KBM-7 (cell line): ENCODE measurements at places on chromosomes 13 and 19.

GRCh38 chr19:5993648-5994358 lies 15.9 kb upstream of the RANBP3 start:
- DNase-seq: no peak

- no peak for DNase-seq
Observed at GRCh38 chr19:31504221-31504620, 155.0 kb upstream of the TSHZ3 start.

- DNase-seq: no peak
Observed at GRCh38 chr13:30156270-30156669, 151.1 kb downstream of the KATNAL1 start.

DNA sequence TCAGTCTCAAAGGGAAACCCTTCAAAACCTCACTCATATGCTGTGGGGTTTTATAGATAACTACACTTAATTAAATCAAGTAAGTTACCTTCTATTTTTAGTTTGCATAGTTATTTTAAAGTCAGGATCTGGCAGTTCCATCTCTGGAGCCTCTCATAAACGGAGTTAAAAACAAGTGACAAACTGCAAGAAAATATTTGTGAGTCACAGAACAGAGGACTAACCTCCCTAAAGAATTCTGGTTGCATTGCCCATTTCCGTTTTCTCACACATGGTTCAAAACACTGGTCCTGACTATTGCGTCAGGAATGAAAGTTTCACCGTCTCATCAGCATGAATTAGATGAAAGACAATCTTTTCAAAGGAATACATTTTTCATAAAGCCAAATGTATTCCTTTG lies 10.6 kb downstream of the RXFP2 start:
- DNase-seq: no peak

GRCh38 chr19:54426291-54426931 lies 11.1 kb downstream of the TTYH1 start:
- DNase-seq: no peak

GRCh38 chr19:17841810-17842662 lies 5.7 kb downstream of the JAK3 start:
- no peak for DNase-seq

DNA sequence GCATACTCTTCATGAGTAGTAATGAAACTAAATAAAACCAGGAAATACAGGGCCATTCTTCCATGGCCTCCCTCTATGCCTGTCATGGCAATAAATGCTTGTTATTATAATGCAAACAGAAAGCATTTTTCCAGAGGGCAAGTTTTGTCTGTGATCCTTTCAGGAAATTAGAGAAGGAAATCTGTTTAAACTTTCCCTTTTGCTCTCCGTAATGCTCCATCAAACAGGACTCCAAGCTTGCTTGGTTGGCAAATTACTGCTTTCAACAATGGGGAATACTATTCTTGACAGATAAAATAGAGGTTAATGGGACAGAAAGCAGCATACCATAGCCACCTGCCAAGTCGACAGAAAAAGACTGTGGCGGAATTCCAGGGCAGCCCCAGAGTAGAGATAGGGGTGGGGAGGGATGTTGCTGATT lies 252.5 kb downstream of the LHFPL6 start:
- DNase-seq: no peak

DNA sequence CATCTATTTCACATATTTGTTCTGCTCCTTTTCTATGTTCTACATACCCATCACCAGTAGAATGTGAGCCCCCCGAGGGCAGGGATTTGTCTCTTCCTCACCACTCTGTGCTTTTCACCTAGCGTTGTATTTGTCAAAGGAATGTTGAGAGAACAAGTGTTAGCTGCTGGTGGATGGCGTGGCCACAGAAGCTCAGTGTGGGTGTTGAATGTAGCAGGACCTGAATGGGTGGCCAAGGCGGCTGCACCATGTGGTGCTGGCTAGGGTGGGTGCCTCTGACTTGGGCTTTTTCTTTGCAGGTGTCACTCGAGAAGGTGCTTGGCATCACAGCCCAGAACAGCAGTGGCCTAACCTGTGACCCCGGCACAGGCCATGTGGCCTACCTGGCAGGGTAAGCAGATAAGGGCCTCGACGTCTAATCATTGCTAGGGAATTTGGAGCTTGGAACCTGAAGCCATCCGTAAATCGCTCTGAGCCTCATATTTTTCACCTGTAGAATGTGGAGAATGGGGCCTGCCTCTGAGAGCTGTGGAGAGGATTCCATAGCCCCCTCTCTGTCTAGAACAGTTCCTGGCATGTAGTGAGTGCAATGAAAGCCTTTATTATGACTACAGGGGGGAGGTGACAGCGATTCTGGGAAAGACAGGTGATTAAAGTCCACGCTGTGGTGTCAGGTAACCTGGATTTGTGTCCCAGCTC lies 3.9 kb downstream of the WDR62 start:
- DNase-seq: no peak

- DNase-seq: peak; percentile 62
Observed at GRCh38 chr19:47699360-47699917, 13.8 kb upstream of the EHD2 start.

DNA sequence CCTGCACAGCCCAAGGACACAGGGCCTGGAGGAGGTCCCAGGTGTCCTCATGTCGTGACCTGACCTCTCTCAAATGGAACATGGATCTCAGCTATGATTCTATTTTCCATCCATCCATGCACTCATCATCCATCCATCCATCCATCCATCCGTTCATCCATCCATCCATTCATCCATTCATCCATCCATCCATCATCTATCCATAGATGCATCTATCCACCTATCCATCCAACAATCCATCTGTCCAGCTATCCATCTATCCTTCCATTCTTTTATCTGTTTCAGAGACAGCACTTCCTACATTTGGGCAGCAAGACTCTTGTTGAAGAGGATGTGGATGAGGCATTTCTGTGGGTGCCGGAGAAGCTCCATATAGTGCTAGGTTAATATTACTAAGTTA lies 86.7 kb downstream of the SCGB2B2 start:
- DNase-seq: no peak

GRCh38 chr13:63680704-63681103 lies 2265.1 kb upstream of the PCDH20 start:
- DNase-seq: no peak

- peak; percentile 64 for DNase-seq
Observed at GRCh38 chr19:13154911-13155471, 4.8 kb downstream of the IER2 start.

- no peak for DNase-seq
Observed at GRCh38 chr19:38290631-38291147, 13.4 kb upstream of the C19orf33 start.

- DNase-seq: no peak
Observed at GRCh38 chr13:59533561-59534555, 629.9 kb downstream of the DIAPH3 start.

DNA sequence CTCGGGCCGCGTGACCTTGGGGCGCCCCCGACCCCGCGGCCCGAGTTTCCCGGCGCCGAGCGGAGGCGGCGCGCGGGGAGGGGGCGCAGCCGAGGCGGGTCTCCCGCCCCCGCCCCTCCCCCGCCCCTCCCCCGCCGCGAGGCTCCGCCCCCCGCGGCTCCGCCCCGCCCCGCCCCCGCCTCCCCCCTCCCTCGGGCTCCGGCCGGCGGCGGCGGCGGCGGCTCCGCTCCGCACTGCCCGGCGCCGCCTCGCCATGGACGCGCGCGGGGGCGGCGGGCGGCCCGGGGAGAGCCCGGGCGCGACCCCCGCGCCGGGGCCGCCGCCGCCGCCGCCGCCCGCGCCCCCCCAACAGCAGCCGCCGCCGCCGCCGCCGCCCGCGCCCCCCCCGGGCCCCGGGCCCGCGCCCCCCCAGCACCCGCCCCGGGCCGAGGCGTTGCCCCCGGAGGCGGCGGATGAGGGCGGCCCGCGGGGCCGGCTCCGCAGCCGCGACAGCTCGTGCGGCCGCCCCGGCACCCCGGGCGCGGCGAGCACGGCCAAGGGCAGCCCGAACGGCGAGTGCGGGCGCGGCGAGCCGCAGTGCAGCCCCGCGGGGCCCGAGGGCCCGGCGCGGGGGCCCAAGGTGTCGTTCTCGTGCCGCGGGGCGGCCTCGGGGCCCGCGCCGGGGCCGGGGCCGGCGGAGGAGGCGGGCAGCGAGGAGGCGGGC lies at the start of gene HCN2:
HCN2 (plus strand) TSS at position 189 of the 703 bp plus-strand sequence; CDS start at position 254, 65 bp downstream.
- no peak for DNase-seq

GRCh38 chr13:46289260-46289955 lies 77.7 kb downstream of the LRRC63 start:
- DNase-seq: no peak

DNA sequence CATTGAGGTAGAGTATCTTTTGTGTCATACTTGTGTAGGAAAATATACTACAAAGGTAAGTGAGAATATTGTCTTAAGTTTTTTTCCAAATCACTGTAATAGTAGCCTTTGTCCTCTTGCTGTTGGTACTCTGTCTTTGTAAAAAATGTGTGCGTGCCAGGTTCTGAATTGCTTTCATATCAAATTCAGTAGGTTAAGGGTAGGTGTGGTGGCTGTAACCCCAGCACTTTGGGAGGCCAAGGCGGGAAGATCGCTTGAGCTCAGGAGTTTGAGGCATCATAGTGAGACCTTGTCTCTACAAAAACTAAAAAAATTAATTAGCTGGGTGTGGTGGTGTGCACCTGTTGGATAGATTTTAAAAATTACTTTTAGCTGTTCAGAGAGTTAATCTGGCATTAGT lies 46.6 kb downstream of the GARRE1 start:
- DNase-seq: no peak

GRCh38 chr13:99983499-99984401 lies 2.2 kb downstream of the ZIC2 start:
- DNase-seq: peak; percentile 51

DNA sequence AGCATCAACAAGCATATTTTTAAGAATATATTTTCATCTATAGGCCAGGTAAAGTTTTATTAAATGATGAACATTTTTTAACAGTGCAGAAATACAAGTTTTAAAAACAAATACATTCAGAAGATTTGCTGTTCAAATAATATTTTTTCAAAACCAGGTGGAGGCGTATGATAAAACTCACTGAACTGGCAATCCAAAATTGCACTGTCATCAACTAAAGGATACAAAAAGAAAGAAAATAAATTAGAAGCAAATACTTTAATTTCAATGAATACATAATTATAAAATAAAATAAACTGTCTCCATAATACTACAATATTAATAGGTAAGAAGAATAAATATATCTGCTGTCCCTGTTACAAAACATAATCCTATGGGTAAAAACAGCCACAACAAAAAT lies 21.2 kb downstream of the SPRYD7 start:
- no peak for DNase-seq

GRCh38 chr19:16585094-16585801 lies 13.0 kb upstream of the SLC35E1 start:
- no peak for DNase-seq

GRCh38 chr13:98171900-98172589 lies 5.0 kb downstream of the RNF113B start:
- no peak for DNase-seq

GRCh38 chr13:39095500-39095899 lies 57.2 kb downstream of the NHLRC3 start:
- no peak for DNase-seq

GRCh38 chr19:20371911-20372310 lies 193.7 kb downstream of the ZNF737 start:
- no peak for DNase-seq

DNA sequence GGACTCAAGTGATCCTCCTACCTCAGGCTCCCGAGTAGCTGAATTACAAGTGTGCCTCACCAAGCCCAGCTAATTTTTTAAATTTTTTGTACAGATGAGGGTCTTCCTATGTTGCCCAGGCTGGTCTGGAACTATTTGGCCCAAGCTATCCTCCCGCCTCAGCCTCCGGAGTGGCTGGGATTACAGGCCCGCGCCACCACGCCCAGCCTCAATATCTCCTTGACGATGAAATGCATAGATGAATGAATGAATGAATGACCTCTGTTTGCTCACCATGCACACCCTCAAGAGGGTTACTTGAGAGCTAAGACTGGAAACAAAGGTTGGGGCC lies 14.9 kb upstream of the AP1M2 start:
- DNase-seq: no peak

DNA sequence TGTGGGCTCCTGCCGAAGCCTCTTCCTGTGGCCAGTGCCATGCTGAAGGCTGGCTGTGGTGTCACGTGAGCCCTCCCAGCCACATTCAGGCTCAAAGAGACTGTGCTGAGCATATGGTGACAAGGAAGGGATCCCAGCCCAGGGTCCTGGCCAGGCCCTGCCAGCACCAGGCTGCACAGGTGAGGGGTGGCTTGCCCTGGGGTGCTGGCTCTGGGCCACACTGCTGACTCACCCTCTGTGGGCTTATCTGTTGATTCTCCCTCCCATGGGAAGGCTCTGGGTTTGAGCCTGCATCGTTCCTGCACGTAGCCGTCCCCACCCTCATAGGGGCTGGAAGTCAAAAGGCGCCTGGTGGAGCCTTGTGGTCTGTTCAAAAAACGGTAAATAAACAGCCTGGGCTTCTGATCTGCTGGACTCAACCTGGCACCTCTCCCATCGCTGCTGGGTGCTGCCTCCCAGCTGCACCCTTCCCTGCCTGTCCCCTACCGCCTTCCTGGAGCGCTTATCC lies 31.1 kb downstream of the DNM2 start:
- DNase-seq: no peak

GRCh38 chr19:49802836-49803528 lies 10.1 kb downstream of the FUZ start:
- no peak for DNase-seq

DNA sequence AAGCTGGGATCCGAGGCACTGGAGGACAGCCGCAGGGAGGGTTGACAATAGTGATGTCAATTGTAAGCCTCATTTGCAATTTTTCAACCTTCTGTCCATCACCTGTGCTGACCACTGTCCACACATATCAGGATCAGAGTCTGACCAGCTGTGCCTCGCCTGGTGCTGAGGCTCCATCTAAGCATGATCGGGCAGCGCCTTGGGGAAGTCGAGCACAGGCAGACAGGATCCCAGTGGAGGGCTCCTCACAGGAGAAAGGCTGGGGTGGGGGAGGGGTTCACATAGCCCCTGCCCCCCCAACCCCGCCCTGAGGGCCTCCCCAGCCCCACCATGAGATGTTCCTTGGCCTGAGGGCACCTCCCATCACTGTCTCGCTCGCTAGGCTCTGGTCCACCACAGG lies 60.3 kb downstream of the RAB20 start:
- no peak for DNase-seq

DNA sequence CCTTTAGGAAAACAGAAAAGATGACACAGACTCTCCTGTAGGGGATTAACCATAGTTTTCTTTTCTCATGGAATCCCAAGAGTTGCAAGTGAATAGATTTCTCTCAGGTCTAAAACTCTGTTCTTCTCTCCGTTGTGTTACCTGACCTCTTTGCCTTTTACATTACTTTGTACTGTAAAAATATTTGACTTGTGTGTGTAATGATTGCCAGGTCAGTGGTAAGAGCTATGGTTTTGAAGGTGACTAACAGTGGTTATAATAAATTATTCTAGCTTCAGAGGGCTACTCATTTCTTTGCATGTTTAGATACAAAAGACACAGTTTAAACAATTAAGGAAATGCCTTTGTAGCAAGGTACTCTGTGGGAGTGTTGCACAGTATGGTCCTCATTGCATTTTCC lies 23.0 kb upstream of the PSG2 start:
- no peak for DNase-seq

DNA sequence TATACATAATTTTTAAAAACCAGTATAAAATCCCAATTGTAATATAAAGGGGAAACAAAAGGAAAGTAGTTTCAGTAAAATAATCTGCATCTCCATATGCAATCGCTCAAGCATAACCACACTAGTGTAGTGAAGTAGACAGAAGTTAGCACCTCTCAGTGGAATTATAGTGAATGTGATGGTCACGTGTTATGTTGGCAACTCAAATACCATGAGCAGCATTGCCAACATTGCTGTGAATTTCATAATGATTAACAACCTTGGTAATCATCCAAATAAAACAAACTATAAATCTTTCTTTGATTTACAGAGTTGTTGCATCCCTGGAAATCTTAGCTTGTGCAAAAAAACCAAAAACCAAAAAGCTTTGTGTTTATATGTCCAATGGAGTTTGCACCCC lies 77.3 kb upstream of the SIAH3 start:
- no peak for DNase-seq

GRCh38 chr13:99072356-99072755 lies 94.5 kb upstream of the DOCK9 start:
- no peak for DNase-seq
